ENCODE measurements at places on chromosomes 5 and 9. TPM values are rescaled to one million over a fixed set of nuclear protein-coding genes. Genes with fewer than 3 reads are reported as not detected.

DAB2IP gene
- total RNA-seq = 5.6 TPM

SLC23A1 gene
- total RNA-seq = not detected

PCAT7 gene
- total RNA-seq = not detected

PCDHB3 gene
- total RNA-seq = under 0.01 TPM

DNAJC21 gene
- total RNA-seq = 8.8 TPM

GPR150 gene
- under 0.01 TPM for total RNA-seq

TIMD4 gene
- not detected for total RNA-seq

GADD45G gene
- not detected for total RNA-seq

SNX2 gene
- total RNA-seq = 54.7 TPM

FBP2 gene
- not detected for total RNA-seq

SLC34A3 gene
- total RNA-seq = not detected

ZBTB26 gene
- 5.8 TPM for total RNA-seq

PAEP gene
- not detected for total RNA-seq
